Occipital lobe (tissue), 3 donors: ENCODE measurements at places on chromosomes 6 and 20.

GRCh38 chr20:17536944-17537444, 5.8 kb upstream of the BFSP1 start:
- peak; percentile 33 for DNase-seq

DNA sequence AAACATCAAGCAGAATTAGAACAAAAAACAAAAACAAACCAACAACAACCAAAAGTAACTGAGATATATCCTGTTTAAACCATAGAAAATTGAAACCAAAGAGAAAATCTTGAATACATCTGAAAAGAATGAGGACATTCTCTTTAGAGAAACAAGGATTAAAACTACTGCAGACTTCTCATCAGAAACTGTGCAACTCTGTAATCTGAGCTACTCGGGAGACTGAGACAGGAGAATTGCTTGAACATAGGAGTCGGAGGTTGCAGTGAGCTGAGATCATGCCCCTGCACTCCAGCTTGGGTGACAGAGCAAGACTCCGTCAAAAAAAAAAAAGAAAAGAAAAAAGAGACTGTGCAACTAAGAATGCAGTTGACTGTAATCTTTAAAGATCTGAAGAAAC, 153.4 kb downstream of the SYNDIG1 start:
- no peak for DNase-seq

GRCh38 chr20:43463527-43464218, 6.0 kb downstream of the SRSF6 start:
- no peak for DNase-seq

- DNase-seq: no peak
These were observed 234.6 kb downstream of the DLL1 start for GRCh38 chr6:170056278-170056711.

GRCh38 chr6:134733801-134734200, 216.1 kb downstream of the ALDH8A1 start:
- DNase-seq: no peak

DNA sequence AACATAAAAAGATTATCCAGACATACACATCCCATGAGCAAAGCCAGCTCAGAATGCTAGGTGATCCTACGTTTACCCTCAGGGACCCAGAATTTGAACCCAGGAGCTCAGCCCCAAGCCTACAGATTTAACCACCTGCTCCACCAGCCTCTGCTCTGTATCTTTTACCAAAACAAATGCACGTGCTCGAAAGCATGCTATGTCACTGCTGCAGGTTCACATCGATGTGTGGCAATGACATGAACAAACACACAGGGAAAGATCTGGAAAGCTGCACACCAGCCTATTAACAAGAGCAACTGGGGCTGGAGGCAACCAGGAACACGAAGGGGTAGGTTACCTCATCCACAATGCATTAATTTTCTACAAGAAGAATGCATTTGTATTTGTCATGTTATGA, 32.1 kb downstream of the PREX1 start:
- DNase-seq: no peak

DNA sequence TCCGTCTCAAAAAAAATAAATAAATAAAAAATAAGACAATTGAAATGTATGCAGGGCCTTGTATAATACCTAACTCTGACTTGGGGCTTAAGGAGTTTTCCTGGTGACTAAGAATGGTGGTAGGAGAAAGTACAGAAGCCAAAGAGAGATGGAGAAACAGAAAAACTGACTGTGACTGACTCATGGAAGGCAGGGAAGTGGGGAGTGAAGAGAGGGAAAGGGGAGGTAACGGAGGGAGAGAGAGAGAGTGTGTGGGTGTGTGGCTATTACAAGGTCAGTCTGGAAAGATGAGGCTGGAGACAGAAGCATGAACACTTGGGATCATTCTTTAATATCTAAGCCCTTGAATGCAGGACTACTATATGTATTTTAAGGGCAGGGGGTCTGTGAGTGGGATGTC, 38.5 kb downstream of the SNRNP48 start:
- DNase-seq: no peak

GRCh38 chr6:75813476-75814250, 64.6 kb downstream of the MYO6 start:
- no peak for DNase-seq

GRCh38 chr6:169868458-169868857, 117.0 kb downstream of the ERMARD start:
- DNase-seq: no peak

DNA sequence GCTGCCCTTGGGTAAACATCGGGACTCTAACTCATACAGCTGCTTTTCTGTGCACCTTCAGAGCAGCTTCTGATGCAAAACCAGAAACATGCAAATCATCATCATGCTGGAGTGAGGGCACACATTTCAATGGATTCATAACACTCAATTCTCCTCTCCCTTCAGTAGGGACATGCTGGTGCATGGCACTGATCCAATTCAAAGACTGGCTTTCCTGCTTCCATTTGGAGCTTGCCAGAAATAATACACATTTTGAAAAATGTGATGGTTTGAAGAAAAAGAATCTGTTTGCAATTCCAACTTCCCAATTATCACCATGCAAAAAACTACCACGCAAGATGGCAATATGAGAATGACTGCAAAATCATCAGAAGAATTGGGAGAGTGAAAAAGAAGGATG, 65.2 kb upstream of the PDE10A start:
- no peak for DNase-seq

DNA sequence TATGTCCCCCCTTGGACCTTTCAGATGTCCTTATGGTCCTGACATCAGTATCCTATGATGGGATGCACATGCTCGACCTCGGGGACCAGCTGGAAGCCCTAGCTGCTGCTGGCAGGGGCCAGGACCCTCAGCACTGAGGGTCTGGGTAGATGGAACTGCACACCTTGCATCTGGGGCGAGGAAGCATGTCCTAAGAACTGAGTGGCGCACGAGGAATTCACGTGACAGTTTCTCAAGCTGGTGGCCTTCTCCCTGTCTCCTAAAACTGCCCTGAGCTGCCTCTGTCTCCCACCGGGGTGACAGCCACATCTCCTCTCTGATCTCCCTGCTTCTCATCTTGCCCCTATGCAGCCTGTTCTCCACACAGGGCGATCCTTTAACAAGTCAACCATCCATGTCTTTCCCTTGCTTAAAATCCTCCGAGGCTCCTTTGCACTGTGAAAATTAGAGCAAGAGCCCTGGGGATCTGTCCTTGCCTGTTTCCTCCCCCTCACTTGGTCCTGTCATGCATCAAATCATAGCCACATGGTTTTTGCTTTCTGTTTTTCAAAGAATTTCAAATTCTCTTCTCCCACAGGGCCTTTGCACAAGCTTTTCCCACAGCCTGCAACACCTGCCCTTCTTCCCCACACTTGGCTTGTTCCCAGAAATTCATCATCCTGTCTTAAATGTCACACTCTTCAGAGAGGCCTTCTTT, 107.7 kb downstream of the CDH26 start:
- DNase-seq: no peak

GRCh38 chr6:33156561-33156960, 35.7 kb downstream of the COL11A2 start:
- DNase-seq: no peak

DNA sequence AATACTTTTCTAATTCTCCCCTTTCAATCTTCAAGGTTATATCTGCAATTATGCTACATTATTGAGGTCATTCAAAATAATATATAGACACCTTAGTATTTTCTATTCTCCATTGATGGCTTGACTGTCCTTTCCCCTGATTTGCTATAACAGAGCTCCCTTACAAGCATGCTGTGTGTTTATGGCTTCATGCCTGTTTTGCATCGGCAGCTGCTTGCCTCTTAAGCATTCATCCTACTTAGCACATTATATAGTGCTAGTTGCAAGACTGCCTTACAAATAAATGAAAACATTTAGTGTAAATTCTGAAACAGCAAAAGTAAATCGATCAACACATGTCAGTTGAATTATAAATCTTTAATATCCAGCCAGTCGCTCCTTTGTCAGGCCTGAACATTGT, 476.2 kb upstream of the POU3F2 start:
- DNase-seq: no peak

DNA sequence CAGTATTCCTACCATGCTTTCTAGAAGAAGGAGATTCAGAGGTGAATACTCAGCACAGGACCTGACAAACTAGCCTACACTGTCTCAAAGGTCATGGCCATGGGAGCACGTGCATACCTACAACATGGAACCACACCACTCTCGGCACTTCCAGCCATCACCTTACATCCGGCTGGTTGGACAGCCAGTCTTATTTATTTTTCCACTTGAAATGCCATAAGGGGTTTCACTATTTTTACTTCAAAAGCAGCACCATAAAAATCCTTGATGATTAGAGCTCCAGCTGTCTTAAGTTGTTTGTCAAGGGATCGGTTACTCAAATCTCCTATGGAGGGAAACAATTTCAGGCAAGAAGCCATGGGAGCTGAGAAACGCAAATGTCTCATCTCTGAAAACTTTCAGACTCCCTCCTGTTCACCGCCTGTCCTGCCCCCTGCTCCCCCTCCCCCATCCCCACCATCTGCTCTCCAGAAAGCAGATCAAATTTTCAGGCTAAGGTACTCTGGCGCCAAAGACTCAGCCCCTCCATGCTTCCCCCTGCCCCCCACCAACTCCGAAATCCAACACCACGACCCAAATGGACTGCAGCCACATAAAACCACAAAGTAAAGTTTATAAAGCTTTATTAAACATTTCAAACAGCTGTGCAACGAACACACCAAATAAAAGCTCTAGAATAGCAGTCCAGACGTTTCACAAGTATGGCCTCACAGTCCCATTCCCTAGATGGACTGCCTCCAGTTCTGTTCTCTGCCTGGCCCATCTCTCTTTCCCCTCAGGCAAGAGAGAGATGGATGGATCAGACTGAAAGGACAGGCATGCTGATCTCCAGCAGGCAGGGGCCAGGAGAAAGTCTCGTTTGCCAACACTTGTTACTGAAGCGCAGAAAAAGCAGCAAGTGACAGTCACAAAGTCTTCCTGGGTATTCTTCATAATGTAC, 4.0 kb upstream of the NNAT start:
- DNase-seq: no peak

DNA sequence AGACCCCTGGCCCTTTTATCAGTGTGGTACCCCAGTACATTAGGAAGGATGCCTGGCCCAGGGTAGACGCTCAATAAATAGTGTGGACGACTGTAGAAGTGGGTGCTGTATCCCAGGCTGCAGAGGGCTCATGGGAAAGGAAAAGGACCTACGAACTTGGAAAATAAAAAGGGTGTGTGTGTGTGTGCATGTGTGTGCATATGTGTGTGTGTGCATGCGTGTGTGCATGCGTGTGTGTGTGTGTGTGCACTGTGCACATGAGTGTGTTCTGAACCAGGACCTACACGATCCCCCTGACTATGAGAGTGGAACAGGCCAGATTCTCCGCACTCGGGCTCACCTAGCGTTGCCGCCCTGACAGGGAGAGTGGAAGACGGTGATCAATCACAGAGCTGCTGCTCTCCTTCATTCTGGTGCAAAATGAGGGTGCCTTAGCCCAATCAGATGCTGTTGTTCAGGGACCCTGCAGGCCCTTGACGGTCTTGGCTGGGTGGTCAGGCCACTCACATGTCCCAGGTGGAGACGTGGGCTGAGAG, 3.5 kb upstream of the UNC93A start:
- DNase-seq: no peak

GRCh38 chr20:48613926-48614325, 213.9 kb downstream of the PREX1 start:
- no peak for DNase-seq

DNA sequence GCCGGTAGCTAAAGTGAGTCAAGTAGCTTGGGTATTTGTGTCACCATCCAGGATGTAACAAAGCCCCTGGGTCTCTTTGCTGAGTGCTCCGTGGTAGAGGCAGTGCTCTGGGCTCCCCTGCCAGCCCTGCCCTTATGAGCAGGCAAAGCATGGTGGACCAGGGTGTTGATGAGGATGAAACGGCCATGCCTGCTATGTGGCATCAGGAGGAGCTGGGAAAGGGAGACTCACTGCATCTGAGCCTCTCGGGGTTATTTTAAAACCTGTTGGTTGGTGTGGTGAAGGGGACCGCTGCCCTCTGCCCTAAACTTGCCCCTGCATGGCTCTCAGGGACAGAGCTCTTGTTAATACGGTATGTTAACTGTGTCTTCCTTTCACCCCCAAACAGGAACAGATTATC, 143.1 kb downstream of the DTNBP1 start:
- DNase-seq: no peak

GRCh38 chr6:128532827-128533226, 12.4 kb upstream of the PTPRK start:
- DNase-seq: no peak

DNA sequence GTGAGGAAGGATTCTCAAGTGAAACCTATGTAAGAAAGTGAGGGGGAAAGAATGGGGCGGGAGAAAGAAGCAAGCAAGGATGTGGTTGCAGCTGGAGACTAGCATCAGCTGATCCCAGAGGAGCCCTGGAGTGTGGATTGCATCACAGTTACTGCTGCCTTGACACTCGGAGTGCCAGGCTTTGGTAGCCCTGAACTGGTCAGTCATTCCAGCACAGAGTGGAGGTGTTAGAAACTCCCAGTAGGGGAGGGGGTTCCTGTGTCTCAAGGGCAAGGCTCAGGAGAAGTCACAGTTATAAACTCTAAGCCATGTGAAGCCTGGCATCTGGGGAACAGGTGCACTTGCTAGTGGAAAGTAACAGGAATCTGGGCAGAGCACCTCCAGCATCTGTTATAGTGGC, 23.5 kb downstream of the SNAP25 start:
- no peak for DNase-seq

- no peak for DNase-seq
These were observed 266.8 kb downstream of the CD83 start for GRCh38 chr6:14384175-14384949.

- DNase-seq: no peak
These were observed 75.7 kb downstream of the SYNJ2 start for GRCh38 chr6:158057213-158057987.

GRCh38 chr6:93416571-93417420, 2.6 kb downstream of the EPHA7 start:
- DNase-seq: peak; percentile 43

- no peak for DNase-seq
These were observed 11.4 kb downstream of the RTN4IP1 start for GRCh38 chr6:106617857-106618256.

DNA sequence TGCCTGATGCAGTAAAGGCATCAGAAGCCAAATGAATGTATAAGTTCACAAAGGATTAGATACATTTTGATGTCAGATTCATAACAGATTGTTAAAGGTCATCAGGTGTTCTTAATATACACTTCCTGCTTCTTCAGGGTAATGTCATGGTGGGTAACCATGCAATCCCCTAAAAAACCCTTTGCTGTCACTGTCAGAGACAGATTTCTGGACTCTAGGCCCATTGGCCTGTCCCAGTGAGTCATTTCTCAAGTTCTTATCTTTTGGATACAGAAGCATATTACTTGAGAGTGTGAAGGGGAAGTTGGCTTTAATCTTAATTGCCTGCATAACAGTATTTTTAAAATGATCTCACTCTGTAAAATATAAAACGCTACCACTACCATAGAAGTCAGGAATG, 895.6 kb upstream of the MAP3K7 start:
- no peak for DNase-seq

GRCh38 chr6:132190097-132190814, 211.0 kb downstream of the MOXD1 start:
- DNase-seq: no peak
